ENCODE measurements at places on chromosomes 11 and 22.

- peak; percentile 95 for DNase-seq
Measured at GRCh38 chr11:69298267-69299022, 4.5 kb downstream of the MYEOV start.

DNA sequence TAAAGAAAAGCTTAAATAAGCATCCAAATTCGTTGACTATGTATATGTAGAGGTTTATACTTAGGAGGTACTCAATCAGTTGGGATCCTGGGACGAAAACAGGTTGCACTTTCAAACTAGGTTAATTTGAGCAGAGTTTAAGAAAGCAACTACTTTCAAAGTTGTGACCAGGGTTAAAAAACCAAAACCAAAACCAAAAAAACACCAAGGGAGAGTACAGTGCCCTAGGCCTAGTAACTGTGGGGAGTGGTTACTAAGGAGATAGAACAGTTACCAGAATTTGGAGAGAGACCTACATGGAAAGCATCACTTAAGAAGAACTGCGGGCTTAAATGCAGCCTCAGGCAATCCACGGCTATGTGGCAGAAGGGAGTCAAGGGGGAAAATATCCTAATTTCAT lies 148.3 kb downstream of the JRKL start:
- DNase-seq, result no peak

DNA sequence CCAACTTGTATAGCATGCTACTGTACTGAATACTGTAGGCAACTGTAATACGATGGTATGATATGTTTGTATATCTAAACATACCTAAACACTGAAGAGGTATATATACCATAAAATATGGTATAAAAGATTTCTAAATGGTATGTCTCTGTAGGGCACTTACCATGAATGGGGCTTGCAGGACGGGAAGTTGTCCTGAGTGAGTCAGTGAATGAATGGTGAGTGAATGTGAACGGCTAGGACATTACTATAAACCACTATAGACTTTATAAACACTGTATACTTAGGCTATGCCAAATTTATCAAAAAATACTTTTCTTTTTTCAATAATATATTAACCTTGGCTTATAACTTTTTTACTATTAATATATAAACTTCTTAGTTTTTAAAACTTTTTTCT lies 66.8 kb downstream of the ZC3H12C start:
- no peak for DNase-seq

GRCh38 chr11:36186340-36187175 lies 102.7 kb downstream of the COMMD9 start:
- no peak for DNase-seq

DNA sequence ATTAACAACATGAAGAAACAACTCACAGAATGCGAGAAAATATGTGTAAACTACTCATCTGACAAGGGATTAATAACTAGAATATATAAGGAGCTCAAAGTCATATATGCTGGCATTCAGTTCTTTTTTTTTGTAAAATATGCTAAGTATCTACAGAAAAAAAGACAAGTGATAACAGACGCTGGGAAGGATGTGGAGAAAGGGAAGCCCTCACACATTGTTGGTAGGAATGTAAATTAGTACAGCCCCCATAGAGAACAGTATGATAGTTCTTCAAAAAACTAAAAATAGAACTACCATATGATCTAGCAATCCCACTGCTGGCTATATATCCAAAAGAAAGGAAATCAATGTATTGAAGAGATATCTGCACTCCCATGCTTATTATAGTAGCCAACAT lies 13.8 kb downstream of the GAB2 start:
- no peak for DNase-seq
